ENCODE measurements at places on chromosomes 2 and 18.

DNA sequence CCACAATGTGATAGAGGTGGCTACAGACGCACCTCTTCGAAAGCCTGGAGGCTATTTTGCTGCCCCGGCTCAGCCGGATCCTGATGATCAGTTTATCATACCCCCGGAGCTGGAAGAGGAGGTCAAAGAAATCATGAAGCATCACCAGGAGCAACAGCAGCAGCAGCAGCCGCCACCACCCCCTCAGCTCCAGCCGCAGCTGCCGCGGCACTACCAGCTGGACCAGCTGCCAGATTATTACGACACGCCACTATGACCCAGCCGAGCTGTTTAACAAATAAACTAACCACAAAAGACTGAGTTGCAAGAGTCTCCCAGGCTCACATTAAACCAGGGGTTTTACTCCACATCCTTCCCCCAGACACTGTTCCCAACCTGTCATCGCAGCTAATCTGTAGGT is 263.8 kb downstream of the PHLPP1 start:
- no peak overlapping the region for H3K4me3 ChIP-seq
- H3K4me1 ChIP-seq, result no peaks in the 10 kb centered on the region
- H3K27me3 ChIP-seq, result no peaks in the 10 kb centered on the region
- no peak for DNase-seq
- no peaks in the 10 kb centered on the region for H3K36me3 ChIP-seq

- no peak overlapping the region for H3K4me3 ChIP-seq
- no peaks in the 10 kb centered on the region for H3K27me3 ChIP-seq
- DNase-seq, result no peak
- no peaks in the 10 kb centered on the region for H3K4me1 ChIP-seq
Measured at GRCh38 chr2:48183991-48184390, 277.7 kb upstream of the FBXO11 start.

DNA sequence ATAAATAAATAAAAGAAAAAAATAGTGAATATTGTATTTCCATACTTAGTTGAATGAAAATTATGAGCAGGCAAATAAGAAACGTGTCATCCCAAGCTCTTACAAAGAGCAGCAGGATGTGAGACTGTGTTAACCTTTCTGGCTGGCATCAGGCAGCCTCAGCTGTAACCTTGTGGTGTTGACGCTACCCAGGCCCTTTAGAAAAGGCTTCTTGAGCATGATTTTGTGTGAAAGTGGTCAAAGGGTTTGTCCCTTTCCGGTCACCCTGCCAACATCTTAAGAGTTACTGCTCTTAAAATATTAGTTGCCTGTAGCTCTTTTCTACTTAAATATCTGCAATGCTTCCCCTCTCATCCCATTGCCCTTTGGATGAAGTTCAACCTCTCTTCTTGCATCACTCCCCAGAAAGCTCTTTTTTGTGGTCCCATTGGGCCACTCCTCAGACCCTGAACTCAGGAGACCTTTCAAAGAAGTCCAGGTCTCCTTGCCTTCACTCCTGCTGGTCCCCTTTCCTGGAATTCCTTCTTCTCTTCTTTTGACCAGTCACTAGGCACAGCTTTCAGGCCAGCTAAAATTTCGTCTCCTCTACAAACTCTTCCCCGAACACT is 35.0 kb downstream of the RHOB start:
- no peak overlapping the region for H3K4me3 ChIP-seq
- H3K36me3 ChIP-seq, result no peaks in the 10 kb centered on the region
- H3K27me3 ChIP-seq, result no peaks in the 10 kb centered on the region
- DNase-seq, result no peak
- no peak overlapping the region for H3K27ac ChIP-seq

- H3K36me3 ChIP-seq, result no peaks in the 10 kb centered on the region
- no peak overlapping the region for H3K4me3 ChIP-seq
- DNase-seq, result no peak
- no peaks in the 10 kb centered on the region for H3K4me1 ChIP-seq
- no peak overlapping the region for H3K27ac ChIP-seq
- H3K27me3 ChIP-seq, result no peaks in the 10 kb centered on the region
Measured at GRCh38 chr2:98800330-98801064, 69.6 kb upstream of the MGAT4A start.

DNA sequence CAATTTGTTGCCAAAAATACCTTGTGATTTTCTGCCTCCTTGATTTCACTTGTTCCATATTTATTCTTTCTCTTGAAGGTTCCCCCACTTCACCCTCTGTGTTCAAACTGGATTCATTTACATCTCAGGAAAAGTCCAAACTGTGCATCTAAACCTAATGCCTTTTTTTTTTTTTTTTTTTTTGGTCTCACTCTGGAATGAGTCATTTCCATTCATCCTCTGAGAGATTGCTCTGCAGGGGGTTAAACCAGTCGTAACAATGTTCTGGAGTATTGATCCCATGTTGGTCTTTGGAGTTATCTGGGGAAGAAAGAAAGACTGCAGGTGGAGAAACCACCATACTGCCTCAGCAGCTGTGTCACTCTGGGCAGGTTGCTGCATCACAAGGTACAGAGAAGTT is 119.7 kb downstream of the TACR1 start:
- H3K4me1 ChIP-seq, result no peaks in the 10 kb centered on the region
- DNase-seq, result no peak
- H3K27ac ChIP-seq, result no peak overlapping the region
- H3K27me3 ChIP-seq, result peaks cover 13% of the 10 kb centered on the region

GRCh38 chr18:58378411-58379379 is 250.2 kb downstream of the ALPK2 start:
- no peak overlapping the region for H3K4me3 ChIP-seq
- no peak for DNase-seq
- H3K27me3 ChIP-seq, result no peaks in the 10 kb centered on the region
- no peaks in the 10 kb centered on the region for H3K4me1 ChIP-seq

GRCh38 chr2:118032169-118033013 is 18.5 kb upstream of the CCDC93 start:
- H3K4me3 ChIP-seq, result no peak overlapping the region
- no peaks in the 10 kb centered on the region for H3K27me3 ChIP-seq
- H3K27ac ChIP-seq, result no peak overlapping the region
- H3K4me1 ChIP-seq, result no peaks in the 10 kb centered on the region
- no peaks in the 10 kb centered on the region for H3K36me3 ChIP-seq

DNA sequence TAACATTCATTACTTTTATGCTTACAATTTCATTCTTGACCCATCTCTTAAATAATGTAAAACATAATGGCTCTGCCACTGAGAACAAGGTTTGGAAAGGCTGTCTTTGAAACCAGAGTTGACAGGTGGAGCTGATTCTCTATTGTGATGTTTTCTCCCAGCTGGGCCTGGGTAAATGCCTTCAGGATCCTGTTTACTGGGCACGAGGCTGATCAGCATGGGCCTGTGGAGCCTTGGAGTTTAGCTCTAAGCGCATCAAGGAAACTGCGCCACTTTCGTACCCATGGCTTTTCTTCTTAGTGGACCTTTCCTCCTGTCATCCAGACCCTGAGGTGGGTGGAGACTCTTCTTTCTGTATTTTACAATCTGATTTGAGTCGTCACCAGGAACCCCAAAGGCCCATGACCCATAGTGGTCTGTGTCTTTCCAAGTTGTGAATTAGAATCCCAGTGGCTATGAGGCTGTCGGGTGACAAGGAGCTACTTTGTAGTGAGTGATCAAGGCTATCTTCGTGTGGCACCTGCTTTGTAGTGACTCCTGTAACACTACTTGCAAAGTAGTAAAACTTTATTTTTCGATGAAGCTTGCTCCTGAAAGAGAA is 123.1 kb downstream of the LPIN1 start:
- peaks cover 5% of the 10 kb centered on the region for H3K27me3 ChIP-seq
- H3K4me3 ChIP-seq, result no peak overlapping the region
- DNase-seq, result no peak
- no peaks in the 10 kb centered on the region for H3K36me3 ChIP-seq
- H3K4me1 ChIP-seq, result no peaks in the 10 kb centered on the region

GRCh38 chr2:168758970-168759820 is 43.2 kb upstream of the NOSTRIN start:
- no peaks in the 10 kb centered on the region for H3K4me1 ChIP-seq
- no peak overlapping the region for H3K27ac ChIP-seq
- no peak overlapping the region for H3K4me3 ChIP-seq
- DNase-seq, result peak; percentile 21
- H3K27me3 ChIP-seq, result no peaks in the 10 kb centered on the region
- H3K36me3 ChIP-seq, result no peaks in the 10 kb centered on the region

- H3K4me3 ChIP-seq, result no peak overlapping the region
- no peak for DNase-seq
- H3K36me3 ChIP-seq, result no peaks in the 10 kb centered on the region
- H3K27ac ChIP-seq, result no peak overlapping the region
- peaks cover 39% of the 10 kb centered on the region for H3K27me3 ChIP-seq
Measured at GRCh38 chr2:60525899-60526298, 27.6 kb downstream of the BCL11A start.

- H3K4me3 ChIP-seq, result no peak overlapping the region
- peaks cover 55% of the 10 kb centered on the region for H3K27me3 ChIP-seq
- no peak for DNase-seq
- H3K27ac ChIP-seq, result no peak overlapping the region
- H3K36me3 ChIP-seq, result no peaks in the 10 kb centered on the region
Measured at GRCh38 chr2:167750675-167751074, 496.7 kb downstream of the STK39 start.

- H3K4me1 ChIP-seq, result peaks cover 3% of the 10 kb centered on the region
- H3K36me3 ChIP-seq, result no peaks in the 10 kb centered on the region
- H3K27ac ChIP-seq, result no peak overlapping the region
- H3K4me3 ChIP-seq, result no peak overlapping the region
Measured at GRCh38 chr2:230829293-230829692, 35.4 kb upstream of the ITM2C start.

DNA sequence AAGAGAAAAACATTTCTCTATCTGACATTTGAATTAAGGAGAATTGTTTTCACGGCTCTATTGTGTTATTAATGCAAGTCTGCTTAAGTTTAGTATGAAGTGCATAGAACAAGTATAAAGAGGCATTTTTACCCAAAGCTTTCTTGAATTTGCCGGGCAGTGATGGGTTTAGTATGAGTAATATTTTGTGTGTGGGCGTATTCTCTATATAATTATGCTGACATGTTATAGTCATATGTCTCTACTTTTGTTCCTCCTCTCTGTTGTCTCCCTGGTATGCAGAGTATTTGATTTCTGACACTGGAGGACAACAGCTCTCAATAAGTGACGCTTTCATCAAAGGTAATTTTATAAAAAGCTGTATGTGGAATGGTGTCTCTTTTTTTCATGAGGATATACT is 45.9 kb downstream of the PIKFYVE start:
- H3K36me3 ChIP-seq, result peaks cover 11% of the 10 kb centered on the region
- no peak overlapping the region for H3K4me3 ChIP-seq
- H3K4me1 ChIP-seq, result no peaks in the 10 kb centered on the region

GRCh38 chr2:7102826-7103225 is 185.6 kb downstream of the RNF144A start:
- no peak overlapping the region for H3K27ac ChIP-seq
- H3K4me3 ChIP-seq, result no peak overlapping the region
- no peaks in the 10 kb centered on the region for H3K36me3 ChIP-seq
- peaks cover under 1% of the 10 kb centered on the region for H3K4me1 ChIP-seq
- no peak for DNase-seq
